Esophagus squamous epithelium (tissue), 5 donors: ENCODE measurements at places on chromosomes 5 and 9. TPM values are rescaled to one million over a fixed set of nuclear protein-coding genes. Genes with fewer than 3 reads are reported as not detected.
A peak's percentile ranks its signal among the peaks of the same experiment; 100 is the strongest.

DNA sequence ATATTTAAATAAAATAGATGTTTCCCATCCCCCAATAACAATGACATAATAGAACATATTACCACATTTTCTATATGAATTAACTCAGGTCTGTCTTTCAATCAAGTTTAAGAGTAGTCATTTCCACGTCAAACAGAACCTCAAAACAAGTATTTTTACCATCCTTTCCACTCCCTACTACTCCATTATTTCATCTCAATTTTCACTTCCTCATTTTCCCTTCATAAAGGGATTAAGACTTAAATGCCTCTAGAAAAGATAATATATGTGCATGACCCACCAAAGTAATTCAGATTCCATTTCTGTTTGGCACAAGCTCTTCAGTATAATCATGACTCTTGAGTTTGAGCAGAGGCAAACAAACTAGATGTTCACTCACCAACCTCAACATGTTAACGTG, 40.4 kb downstream of the ELOVL7 start:
- H3K27ac ChIP-seq, result no peak overlapping the region
- no peaks in the 10 kb centered on the region for H3K36me3 ChIP-seq
- no peaks in the 10 kb centered on the region for H3K4me1 ChIP-seq
- H3K27me3 ChIP-seq, result no peaks in the 10 kb centered on the region
- no peak overlapping the region for H3K4me3 ChIP-seq
- DNase-seq, result no peak

- no peaks in the 10 kb centered on the region for H3K36me3 ChIP-seq
- H3K4me3 ChIP-seq, result no peak overlapping the region
- DNase-seq, result no peak
- H3K27me3 ChIP-seq, result no peaks in the 10 kb centered on the region
Observed at GRCh38 chr9:114027159-114027862, 50.8 kb downstream of the AMBP start.

DNA sequence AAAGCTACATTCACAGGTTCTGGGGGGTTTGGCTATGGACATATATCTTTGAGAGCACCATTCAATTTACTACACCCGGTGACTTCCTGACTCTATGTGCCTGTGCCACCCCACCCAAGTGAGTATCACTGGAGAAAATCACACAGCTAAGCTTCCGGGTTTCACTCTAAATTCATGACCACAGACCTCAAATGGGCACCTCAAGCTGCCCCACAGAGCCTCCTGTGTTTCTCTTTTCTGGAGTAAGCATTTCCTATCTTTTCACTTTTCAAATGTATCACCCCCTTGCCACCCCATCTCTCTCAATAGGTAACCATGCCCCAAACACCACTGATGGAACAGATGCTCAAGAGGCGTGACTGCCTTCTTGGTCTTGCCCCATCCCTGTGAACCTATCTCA, 49.2 kb upstream of the NEK6 start:
- no peak overlapping the region for H3K4me3 ChIP-seq
- H3K27ac ChIP-seq, result no peak overlapping the region
- no peak for DNase-seq
- no peaks in the 10 kb centered on the region for H3K27me3 ChIP-seq

GRCh38 chr9:92808726-92809451, 44.3 kb upstream of the BICD2 start:
- peak overlapping the region; percentile 3 for H3K4me3 ChIP-seq
- H3K36me3 ChIP-seq, result no peaks in the 10 kb centered on the region
- peaks cover 43% of the 10 kb centered on the region for H3K27me3 ChIP-seq
- DNase-seq, result no peak
- no peak overlapping the region for H3K27ac ChIP-seq

DNA sequence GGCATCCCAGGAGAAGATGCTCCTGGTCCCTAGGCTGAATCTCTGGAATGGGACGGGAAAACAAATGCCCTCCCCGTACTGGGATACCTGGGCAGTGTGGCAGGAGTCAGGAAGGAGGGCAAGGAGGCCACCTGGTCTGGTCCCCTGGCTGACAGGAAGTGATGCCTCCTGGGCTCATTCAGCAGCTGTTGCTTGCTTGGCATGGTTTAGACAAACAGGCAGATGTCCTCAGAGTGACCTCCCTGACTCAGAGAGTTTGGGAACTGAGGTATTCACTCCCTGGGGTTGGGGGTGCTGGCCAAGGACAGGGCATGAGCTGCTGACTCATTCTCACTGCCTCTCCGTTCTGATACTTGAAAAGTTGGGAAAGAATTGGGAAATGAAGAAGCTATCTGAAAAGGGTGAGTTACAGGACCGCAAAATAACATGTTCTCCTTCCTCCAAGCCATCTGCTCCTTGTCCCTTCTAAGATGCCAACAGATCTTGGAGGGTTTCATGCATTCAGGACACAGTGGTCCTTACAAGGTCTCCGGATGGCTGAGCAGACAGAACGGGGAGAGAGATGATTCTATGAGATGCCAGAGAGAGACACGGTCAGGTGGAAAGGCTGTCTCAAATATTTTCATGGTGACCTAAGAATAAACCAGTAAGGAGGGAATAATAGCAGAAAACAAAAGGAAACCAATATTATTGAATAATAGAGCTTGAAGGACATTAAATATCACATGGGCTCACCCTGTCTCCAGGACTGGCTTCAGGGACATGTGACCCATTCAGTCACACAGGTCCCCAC, 534.5 kb downstream of the BNC2 start:
- no peaks in the 10 kb centered on the region for H3K36me3 ChIP-seq
- peaks cover 20% of the 10 kb centered on the region for H3K4me1 ChIP-seq
- H3K27me3 ChIP-seq, result no peaks in the 10 kb centered on the region
- H3K27ac ChIP-seq, result peak overlapping the region; percentile 34
- peak; percentile 12 for DNase-seq

- no peaks in the 10 kb centered on the region for H3K27me3 ChIP-seq
- no peaks in the 10 kb centered on the region for H3K36me3 ChIP-seq
- DNase-seq, result no peak
- H3K27ac ChIP-seq, result no peak overlapping the region
- no peaks in the 10 kb centered on the region for H3K4me1 ChIP-seq
Observed at GRCh38 chr5:80230269-80230992, 25.4 kb downstream of the SERINC5 start.

The UBE2QL1 gene
- total RNA-seq, result 0.35 TPM

The BTNL8 gene
- total RNA-seq, result not detected

The FIBCD1 gene
- not detected for total RNA-seq

The PCDHA10 gene
- 0.11 TPM for total RNA-seq

The DMRTA1 gene
- 3.3 TPM for total RNA-seq

The IGFBPL1 gene
- not detected for total RNA-seq

The LCN10 gene
- 2.7 TPM for total RNA-seq
